Hematopoietic multipotent progenitor cell treated with erythropoietin and hydrocortisone succinate and interleukin-3 and kit ligand, for 17 days (in vitro differentiated cells): ENCODE measurements at places on chromosomes 7 and 10.

- DNase-seq: no peak
Measured at GRCh38 chr10:114955984-114956383, 18.0 kb downstream of the TRUB1 start.

GRCh38 chr10:88154596-88155250 is 291.3 kb downstream of the PTEN start:
- DNase-seq: no peak

DNA sequence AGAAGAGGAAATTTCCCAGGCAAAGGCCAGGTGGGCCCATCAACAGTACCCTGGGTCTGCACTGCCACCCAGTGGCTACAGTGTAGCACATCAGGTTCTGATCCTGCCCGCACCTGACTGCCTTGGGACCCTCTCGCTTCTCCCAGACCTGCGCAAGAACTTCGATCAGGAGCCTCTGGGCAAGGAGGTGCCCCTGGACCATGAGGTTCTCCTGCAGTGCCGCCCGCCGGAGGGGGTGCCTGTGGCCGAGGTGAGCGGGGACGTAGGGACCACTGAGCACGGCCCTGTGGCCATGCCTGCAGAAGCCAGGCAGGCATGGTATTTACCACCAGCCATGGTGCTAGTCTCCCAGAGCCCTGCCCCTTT is 33.9 kb upstream of the SLC29A3 start:
- no peak for DNase-seq

- no peak for DNase-seq
Measured at GRCh38 chr7:4550117-4550516, 132.0 kb upstream of the FOXK1 start.

- DNase-seq: no peak
Measured at GRCh38 chr10:107900131-107900530, 735.6 kb upstream of the SORCS1 start.

DNA sequence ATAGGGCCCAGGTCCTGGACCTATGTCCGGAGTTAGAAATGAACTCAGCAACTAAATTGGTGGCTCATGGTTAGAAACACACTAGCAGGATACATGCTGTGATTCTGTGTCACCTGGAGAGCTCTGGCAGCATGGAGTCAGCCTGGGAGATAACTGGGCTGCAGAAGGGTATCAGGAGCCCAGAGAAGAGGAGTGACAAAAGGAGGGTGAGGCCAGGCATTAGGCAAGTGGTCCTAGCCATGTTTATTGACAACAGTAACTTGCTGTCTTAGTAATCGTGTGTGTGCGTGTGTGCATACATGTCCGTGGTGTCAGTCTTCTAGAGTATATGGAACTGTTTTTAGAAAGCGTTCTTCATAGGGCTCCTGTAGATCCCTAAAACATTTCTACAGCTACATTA is 157.5 kb upstream of the PHYHIPL start:
- no peak for DNase-seq

DNA sequence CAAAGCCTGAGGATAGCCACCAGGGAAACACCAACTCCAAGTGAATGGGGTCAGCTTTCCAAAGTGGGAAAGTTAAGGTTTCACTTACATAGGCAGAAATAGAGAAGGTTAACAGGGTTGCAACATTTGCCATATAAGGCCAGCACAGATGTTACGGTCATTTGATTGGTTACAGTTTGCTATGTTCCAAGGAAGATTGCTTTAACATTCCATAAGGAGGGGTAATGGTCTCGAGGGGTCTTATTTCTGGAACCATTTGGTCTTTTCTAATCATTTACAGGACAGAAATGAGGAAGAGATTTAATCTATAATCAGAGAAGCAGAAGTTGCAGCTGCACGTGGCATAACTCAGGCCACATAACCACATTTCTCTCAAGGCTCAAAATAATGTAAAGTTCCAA is 679.4 kb upstream of the C7orf33 start:
- DNase-seq: no peak

- no peak for DNase-seq
Measured at GRCh38 chr10:72158176-72158575, 57.6 kb upstream of the ANAPC16 start.
